Fibroblast of skin of right biceps (primary cell): ENCODE measurements at places on chromosomes 7 and 10.

- DNase-seq, result peak; percentile 75
Measured at GRCh38 chr7:132933072-132933458, 148.8 kb downstream of the CHCHD3 start.

- DNase-seq, result no peak
Measured at GRCh38 chr10:1128115-1128514, 71.9 kb downstream of the WDR37 start.

DNA sequence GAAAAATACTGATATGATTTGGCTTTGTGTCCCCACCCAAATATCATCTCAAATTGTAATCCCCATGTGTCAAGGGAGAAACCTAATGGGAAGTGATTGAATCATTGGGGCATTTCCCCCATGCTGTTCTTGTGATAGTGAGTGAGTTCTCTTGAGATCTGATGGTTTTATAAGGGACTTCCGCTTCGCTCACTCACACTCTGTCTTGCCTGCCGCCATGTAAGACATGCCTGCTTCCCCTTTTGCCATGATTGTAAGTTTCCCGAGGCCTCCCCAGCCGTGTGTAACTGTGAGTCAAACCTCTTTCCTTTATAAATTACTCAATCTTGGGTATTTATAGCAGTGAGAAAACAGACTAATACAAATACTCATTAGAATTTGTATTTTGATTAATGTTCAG is 5.1 kb upstream of the MRPS17 start:
- DNase-seq, result no peak

- DNase-seq, result peak; percentile 10
Measured at GRCh38 chr7:108723381-108723814, 153.7 kb downstream of the DNAJB9 start.

DNA sequence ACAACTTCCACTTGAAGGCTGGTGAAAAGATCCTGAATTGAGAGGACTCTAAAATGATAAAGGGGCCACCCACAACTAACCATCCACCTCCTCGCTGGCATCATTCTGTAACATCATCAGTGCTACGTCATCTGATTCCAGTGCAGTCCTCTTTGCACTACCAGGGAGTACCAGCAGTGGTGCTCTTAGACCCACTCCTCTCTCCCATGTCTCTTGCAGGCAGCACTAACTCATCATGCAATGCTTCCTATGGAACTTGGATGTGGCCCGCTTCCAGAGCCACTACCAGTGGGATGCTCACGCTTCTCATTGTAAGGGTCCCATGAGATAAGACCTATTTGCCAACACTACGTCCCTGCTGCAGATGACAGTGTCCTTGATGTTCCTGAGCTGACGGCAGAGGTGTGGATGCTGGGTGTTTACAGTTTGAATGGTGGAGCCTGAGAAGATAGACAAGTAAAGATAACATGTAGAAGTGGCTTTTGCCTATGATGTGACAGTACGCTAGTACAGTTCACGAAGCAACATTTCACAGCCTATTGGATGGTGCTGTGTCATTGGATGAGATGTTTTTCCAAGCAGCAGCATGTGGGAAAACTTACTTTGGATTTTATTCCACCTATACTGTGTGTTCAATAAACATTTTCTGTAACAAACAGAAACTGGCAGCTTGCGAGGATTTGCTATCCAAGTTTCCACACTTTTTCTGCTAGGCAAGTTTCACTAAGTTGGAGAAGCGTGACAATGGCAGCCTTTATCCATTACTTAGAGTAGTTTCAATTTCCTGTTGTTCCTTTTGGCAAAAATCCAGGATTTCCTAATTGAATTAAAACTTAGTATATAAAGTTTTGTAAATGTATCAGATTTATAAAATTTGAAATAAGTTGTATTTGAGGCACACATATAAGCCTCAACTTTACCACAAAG is 35.8 kb upstream of the COBL start:
- DNase-seq, result no peak

- DNase-seq, result no peak
Measured at GRCh38 chr10:108412323-108412722, 1247.8 kb upstream of the SORCS1 start.

DNA sequence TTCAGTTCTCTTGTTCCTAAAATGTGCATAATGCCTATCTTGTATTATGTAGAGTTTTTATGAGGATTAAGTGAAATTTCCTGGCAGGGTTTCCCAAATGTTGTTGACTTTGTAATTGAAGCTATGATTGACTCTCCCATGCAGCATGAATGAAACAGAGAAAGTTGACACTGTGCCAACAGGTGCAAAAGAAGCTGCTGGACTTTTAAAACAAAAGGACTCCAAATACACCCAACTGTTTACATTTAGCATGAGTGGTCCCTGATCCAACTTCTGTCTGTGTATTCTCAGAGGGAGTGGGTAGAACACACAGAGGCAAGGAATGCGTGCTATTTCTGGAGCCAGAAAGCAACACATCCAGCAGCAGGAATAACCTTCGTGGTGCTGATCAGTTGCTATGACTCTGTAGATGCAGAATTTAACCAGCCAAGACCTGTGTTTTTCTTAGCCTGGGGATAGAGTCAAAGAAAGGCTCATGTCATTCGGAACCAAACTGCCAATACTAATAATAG is 14.4 kb upstream of the RBM20 start:
- peak; percentile 72 for DNase-seq

DNA sequence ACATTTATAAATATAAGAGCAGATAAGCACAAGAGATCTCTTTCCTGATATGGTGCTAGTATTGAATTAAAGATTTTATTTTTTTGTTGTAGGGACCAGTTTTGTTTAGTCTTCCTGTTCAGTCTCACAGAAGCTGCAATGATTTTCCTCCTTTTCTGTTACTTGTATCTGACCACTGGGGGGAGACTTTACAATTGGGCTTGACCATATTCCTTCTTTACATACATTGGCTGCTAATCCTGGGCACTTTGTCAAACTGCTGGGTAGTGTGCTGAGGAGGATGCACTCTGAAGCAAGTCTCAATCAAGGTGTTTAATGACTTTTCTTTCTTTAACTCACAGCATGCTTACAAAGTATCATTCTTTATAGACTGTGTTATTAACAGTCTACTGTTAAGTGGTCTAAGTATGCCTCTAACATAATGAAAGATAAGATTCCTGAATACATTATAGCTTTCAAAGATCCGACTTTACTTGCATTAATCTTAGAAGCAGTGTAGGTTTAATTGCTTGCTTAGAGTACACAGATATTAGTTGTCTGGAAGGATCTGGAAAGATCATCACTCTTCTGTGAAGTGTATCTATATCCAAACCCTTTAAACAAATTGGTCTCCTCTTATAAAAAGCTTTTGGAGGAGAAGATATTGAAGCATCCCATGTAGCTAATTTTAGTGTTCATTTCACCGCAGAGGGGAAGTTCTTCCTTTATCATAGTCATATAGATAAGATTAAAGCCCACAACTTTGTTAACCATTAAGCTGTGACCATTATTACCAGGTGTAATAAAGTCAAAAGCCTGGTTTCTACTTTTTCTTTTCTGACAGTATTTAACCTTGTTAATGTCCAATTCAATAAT is 3.1 kb downstream of the PALS2 start:
- peak; percentile 71 for DNase-seq

- peak; percentile 65 for DNase-seq
Measured at GRCh38 chr10:31304291-31304970, 14.6 kb upstream of the ZEB1 start.

GRCh38 chr7:96034940-96035727 is 262.8 kb downstream of the DYNC1I1 start:
- DNase-seq, result no peak

DNA sequence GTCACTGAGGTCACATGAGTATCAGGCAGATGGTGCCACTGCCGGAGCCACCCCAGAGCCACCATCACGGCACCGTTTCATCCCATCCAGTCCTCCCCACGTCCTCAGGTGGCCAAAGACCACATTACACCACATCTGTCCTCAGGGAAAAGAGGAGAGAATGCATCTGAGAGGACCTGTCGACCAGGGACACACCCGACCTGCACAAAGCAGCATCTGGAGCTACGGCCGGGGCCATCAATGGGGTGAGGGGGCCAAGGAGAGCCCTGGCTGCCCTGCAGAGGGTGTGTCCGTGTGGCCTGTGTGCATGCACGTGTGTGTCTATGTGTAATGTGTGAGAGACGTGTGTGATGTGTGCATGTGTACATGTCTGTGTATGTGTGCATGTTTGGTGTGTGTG is 480.6 kb downstream of the DNAJB6 start:
- DNase-seq, result no peak

DNA sequence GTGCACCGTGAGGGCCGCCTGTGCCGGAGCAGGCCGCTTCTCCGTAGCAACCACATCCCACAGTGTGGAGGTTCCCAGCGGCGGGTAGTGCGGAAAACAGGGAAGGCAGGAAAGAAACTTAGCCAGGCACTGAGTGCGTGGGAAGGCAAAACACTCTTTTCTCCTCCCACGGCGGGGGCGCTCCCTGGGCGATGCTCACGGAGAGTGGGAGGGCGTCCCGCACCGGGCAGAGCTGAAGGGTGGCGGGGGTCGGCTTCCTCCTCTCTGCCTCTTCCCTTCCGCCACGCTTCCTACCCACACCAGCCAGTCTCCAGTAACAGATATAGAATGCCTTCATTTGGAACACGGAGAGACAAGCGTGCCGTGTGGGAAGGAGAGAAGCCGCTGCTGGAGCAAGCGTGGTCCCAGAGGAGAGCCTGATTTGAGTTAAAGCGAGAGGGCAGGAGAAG is 252.5 kb downstream of the PAXIP1 start:
- DNase-seq, result no peak

DNA sequence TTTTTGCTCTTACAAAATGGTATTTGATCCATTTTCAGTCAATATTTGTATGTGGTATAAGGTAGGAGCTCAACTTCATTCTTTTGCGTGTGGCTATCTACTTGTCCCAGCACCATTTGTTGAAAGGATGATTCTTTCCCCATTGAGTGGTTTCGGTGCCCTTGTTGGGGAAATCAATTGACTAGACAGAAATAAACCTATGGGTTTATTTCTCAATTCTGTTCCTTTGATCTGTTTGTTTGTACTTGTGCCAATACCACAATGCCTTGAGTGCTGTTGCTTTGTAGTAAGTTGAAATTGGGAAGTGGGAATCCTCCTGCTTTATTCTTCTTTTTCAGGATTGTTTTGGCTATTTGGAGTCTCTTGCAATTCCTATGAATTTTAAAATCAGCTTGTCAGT is 41.0 kb downstream of the SNX10 start:
- DNase-seq, result no peak

- DNase-seq, result peak; percentile 53
Measured at GRCh38 chr7:80699045-80699638, 60.7 kb downstream of the CD36 start.

- DNase-seq, result no peak
Measured at GRCh38 chr10:127735723-127736221, 1.2 kb upstream of the FOXI2 start.

GRCh38 chr7:80392229-80393169 is 119.4 kb downstream of the GNAT3 start:
- peak; percentile 40 for DNase-seq

DNA sequence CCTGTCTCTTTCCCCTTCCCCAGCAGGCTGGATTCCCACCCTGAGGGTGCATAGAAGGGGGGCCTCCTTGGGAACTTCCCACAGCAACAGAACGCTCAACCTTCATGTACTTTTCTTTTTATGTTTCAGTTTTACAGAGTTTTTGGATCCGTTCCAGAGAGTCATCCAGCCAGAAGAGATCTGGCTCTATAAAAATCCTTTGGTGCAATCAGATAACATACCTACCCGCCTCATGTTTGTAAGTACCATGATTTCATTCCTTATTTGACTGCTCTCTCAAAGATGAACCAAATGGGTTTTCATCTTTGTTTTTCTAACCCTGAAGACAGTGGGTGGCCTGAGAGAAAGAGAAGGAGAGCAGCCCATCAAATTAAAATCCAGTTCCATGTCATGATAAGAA is 46.7 kb downstream of the PLPP4 start:
- peak; percentile 22 for DNase-seq

DNA sequence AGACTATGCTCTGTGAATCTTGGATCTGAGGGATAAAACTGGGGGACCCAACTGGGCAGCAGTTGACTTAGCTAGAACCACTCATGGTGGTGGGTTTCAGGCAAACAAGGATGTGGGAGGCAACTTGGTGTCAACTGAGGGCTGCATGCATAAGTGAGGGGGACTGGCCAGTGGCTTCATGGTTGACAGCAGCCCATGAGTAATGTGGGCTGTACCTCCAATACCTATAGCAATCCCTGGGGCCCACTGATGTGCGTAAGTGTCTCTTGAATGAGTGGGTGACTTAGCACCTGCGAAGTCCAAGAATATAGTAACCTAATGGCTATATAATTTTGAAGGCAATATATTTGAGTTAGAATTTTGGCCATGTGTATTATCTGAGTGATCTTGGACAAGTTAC is 13.7 kb upstream of the MAP3K8 start:
- DNase-seq, result no peak

GRCh38 chr7:72279203-72279602 is 132.9 kb downstream of the CALN1 start:
- no peak for DNase-seq

DNA sequence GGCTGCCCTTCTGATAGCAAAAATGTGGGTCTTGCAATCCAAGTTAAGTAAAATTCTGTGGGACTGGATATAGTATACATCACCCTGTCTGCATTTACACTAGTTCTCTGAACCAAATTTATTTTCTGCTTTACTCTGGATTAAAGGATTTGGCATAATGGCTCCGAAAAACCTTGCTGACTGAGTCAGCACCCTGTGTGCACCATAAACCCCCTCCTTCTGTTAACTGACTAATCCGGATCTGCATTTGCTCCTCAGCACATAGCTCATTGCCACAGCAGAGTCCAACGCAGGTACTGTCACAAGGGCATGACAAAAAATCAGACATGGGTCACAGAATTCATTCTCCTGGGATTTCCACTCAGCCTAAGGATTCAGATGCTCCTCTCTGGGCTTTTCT is 1.3 kb downstream of the OR2A5 start:
- no peak for DNase-seq

GRCh38 chr7:37035631-37036030 is 311.3 kb upstream of the AOAH start:
- DNase-seq, result no peak

- DNase-seq, result peak; percentile 53
Measured at GRCh38 chr7:119175911-119176627, 951.6 kb downstream of the ANKRD7 start.

DNA sequence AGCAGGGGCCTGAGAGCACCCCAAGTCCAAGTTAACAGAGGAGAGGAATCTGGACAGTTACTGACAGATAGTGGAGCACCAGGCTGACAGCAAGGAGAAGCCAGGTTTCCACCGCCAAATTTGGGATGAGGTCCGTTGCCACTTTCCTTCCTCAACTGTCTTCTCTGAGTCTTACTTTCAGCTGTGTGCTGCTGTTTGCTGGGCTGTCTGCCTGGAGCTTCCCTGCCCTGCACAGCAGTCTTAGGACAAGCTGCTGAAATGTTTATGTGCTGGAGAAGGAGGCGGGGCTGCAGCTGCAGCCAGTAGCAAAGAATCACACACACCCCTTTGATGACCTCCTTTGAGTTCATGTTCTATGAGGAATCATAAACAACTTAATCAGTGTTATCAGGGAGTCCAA is 17.4 kb upstream of the CYP3A7 start:
- no peak for DNase-seq

GRCh38 chr7:2617325-2617905 is 14.4 kb upstream of the TTYH3 start:
- no peak for DNase-seq
